ENCODE measurements at places on chromosomes 13 and 19. TPM values are rescaled to one million over a fixed set of nuclear protein-coding genes. Genes with fewer than 3 reads are reported as not detected.

SSC5D gene
- 9.5 TPM for total RNA-seq

HPN gene
- total RNA-seq: 0.33 TPM

HMGB1 gene
- 169 TPM for total RNA-seq

KLK6 gene
- not detected for total RNA-seq

CEACAM6 gene
- not detected for total RNA-seq

LRG1 gene
- 1.2 TPM for total RNA-seq

CXCL17 gene
- not detected for total RNA-seq

Measured in esophagus muscularis mucosa (tissue), 4 donors.